AG09309 (cell line): ENCODE measurements at places on chromosomes 2 and 18.
A peak's percentile ranks its signal among the peaks of the same experiment; 100 is the strongest.

DNA sequence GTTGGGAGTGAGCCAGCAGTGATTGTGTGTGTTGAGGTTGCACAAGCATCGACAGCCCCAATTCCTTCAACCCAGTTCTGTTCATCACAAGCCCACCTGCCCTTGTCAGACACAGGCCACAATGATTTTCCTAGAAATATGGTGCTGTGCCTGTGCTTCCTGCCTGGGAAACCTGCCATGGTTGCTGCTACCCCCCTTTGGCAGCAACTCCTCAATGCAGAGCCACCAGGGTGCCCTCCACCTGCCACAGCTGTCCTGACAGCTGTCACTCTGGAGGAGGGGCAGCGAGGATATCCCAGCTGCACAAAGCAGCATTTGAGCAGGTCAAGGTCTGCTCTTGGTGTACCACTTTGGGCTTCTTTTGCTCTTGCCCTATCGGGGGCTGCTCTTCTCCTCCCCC lies 27.1 kb downstream of the SMIM21 start:
- DNase-seq = no peak

GRCh38 chr2:216636551-216637450 lies 3.6 kb downstream of the IGFBP2 start:
- DNase-seq = no peak

- no peak for DNase-seq
Measured at GRCh38 chr2:236161082-236161462, 7.1 kb downstream of the GBX2 start.

DNA sequence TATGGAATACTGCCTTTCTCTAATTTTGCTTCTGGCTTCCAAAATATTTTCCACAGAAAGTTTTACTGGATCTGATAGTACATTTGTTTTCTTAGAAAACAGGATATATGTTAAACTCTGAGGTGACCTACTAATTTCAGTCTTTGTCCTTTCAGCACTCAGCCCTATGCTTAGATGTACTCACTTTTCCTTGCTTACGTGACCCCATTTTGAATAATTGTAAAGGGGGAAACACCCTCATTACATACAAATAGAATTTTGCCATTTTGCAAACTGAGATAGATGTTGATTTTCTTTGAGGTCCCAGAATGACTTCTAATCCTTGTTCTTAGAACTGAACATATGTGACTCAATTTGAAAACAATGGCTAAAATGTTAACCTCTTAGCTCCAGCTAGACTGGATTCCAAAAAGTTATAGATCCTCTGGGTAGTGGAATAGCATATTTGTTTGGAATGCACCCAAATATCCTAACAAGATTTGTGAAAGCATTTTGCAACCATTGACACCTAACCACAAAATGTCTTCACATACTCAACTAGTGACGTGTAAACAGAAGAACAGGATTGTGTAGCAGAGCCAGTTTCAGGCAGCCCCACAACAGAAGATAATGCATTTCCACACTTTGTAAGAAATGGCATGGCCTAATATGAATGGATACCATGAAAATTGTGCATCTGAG lies 44.8 kb upstream of the EHBP1 start:
- peak; percentile 90 for DNase-seq

GRCh38 chr2:168601741-168602140 lies 145.7 kb downstream of the CERS6 start:
- no peak for DNase-seq

GRCh38 chr18:58915006-58915799 lies 50.5 kb downstream of the ZNF532 start:
- no peak for DNase-seq

GRCh38 chr2:240384711-240385450 lies 50.6 kb upstream of the GPC1 start:
- no peak for DNase-seq
